ENCODE measurements at places on chromosomes 7 and 10. TPM values are rescaled to one million over a fixed set of nuclear protein-coding genes. Genes with fewer than 3 reads are reported as not detected.

Gene PLEKHA1
- 18.9 TPM for polyA plus RNA-seq

GRCh38 chr10:96764425-96765060 is 44.2 kb upstream of the PIK3AP1 start:
- no peak for DNase-seq

Gene PTF1A
- not detected for polyA plus RNA-seq

GRCh38 chr7:29243910-29244655 is 49.5 kb downstream of the CHN2 start:
- no peak for DNase-seq

- DNase-seq = peak; percentile 16
Observed at GRCh38 chr10:96560966-96561887, 25.6 kb downstream of the TM9SF3 start.

- no peak for DNase-seq
Observed at GRCh38 chr10:60282771-60283353, 106.8 kb downstream of the ANK3 start.

DNA sequence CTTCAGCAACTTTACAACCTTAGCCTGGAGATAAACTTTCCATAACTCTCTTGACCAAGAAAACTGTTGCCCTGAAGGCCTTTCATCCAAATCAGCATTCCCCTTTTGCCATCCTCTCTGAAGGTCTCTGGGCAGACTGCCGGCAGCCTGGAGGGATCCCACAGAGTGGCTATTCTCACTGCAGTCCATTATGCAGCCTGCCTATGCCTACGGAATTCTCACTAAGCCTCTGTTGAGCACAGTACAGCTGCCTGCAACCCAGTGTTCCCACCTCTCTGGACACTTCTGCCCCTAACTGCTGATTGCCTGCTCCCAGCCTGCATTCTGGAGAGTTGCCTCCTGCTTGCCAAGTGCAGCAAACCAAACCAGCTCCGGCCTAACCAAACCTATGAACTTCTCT is 548.9 kb upstream of the STEAP1 start:
- no peak for DNase-seq

Gene HOXA11
- polyA plus RNA-seq = not detected

Gene LRRC18
- 1.8 TPM for polyA plus RNA-seq

- DNase-seq = no peak
Observed at GRCh38 chr7:17095931-17096330, 202.5 kb upstream of the AHR start.

- DNase-seq = no peak
Observed at GRCh38 chr10:103954543-103954942, 12.4 kb upstream of the SLK start.
